ENCODE measurements at places on chromosomes 7 and 10.

DNA sequence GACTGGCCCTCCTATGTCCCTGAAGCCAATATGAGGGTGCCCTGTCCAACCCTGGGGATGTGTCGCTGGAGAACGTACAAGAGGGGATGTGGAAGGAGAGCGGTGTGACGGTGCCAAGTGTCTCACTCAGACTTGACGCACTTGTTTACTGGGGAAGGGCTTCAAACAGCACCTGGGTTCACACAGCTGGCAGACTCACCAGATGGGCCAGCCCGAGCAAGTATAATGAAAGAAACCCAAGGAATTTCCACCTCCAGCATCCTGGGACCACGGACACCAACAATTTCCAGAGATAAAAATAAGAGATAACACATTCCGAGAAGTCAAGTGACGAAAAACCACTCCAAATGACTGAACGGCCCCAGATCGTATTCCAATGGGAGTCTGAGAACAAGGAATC is 5.3 kb downstream of the ATP5MF start:
- DNase-seq: no peak

GRCh38 chr10:71603150-71603549 is 116.4 kb downstream of the C10orf105 start:
- no peak for DNase-seq

DNA sequence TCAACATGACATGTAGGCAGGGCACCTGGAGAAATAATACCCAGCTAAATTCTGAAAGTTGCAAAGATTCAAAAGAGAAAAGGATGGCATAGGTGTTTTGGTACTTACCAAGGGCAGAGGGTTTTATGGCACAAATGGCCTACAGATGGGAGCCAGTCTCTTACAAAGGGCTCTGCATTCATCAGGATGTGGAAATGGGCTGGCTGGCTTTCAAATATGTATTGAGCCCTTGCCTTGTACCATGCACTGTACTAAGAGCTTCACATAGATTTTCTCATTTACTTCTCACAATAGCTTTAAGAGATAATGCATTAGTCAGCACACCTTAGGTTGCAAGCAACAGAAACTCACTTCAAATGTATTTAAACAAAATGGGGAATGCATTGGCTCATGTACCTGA is 327.1 kb downstream of the BICC1 start:
- DNase-seq: no peak

DNA sequence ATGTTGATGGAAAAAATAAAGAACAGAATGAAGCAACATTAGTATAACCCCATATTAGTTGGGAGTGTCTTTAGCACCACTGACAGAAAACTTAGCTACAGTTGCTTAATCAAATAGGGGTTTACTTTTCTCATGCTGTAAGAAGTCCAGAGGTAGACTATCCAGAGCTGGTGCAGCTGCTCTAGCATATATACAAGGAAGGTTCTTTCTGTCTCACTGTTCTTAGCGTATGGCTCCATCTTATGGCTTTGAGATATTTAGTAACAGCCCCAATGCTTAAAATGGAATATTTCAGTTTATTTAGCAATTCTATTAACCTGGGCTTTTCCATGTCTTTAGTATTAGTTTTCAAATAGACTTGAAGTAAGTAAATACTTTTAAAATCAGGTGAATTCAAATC is 15.2 kb upstream of the WNT2 start:
- no peak for DNase-seq

- DNase-seq: no peak
Observed at GRCh38 chr7:69659983-69660382, 61.7 kb downstream of the AUTS2 start.

GRCh38 chr10:72265508-72265907 is 8.2 kb upstream of the DDIT4 start:
- DNase-seq: no peak

DNA sequence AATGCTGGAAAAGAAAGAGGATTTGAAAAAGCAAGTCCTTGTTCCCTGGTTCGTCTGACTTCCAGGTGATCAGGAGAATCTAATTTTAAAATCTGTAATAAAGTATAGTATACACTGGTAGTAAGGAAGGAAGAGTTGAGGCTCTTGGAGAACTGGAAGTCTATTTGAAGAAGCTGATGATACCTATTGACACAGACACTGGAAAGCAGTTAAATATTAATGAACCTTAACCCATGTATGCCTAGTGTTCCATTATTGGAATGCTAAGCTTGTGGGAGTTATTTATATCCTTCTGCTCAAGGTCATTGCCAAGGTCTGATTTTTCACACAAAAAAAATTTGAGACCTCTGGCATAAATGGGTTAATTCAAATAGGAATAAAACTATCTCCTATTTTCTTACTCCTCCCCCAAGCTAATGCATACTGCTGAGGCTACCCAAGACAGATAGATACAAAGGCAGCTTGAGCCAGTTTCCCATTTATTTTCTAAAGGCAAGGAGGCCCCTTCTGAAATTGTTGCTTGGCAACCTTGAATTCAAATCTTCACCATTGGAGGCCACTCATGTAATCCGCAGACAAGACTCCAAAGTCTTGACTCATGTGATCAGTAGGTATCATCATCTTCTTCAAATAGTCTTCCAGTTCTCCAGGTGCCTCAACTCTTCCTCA is 110.2 kb downstream of the FZD1 start:
- DNase-seq: no peak

DNA sequence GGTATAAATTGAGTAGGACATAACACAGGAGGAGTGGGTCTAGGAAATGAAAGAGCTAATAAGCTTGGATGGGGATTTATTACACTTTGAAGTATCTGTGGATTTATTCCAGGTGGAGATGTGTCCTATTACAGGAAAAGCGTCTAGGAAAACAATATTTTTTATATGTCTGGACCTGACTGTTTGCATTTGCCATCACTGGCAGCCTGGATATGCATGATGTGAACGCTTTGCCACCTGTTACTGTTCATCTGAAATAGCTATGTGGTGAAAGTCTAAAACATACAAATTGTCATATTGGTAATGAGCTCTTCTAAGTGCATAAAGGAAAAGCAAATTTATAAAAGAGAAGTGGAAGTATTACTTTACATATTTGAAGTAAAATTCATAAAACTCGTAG is 31.6 kb upstream of the AGMO start:
- DNase-seq: no peak

DNA sequence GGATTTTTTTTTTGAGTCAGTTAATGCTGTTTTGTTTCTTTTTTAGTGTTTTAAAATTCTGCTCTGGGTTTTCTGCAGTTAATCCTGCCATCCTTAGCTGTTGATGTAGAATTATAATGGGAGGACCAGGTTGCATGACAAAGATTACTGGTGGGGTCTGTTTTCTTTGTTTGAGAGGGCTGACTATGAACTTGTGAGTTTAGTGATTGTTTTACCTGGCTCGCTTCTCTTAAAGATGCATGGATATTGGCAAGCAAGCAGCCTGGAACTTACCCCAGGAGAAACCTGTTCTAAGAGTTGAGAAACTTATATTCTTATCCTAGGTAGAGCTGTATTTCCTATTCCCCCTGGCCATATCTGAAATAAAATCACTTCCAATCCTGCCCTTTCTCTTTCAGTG is 727.8 kb downstream of the GRM8 start:
- no peak for DNase-seq

- no peak for DNase-seq
Observed at GRCh38 chr7:145382762-145383161, 546.9 kb upstream of the TPK1 start.

DNA sequence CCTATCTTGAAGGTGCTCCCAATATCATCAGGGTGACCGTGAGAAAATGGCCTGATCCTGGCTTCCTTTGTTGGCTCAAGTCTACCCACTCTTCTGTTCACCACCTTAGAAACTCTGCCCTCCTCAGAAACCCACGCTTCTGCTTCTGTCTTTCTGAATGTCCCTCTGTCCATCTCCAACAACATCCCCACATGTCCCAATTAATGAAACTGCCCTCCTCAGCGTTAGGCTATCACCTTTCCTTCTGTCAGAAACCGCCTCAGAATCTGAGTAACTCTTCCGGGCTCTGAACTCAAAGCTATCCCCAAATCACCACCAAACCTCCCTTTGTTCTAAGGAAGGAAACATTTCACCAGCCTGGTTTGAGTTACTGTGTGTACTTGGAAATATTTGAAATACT is 315.8 kb upstream of the ZNF32 start:
- no peak for DNase-seq

DNA sequence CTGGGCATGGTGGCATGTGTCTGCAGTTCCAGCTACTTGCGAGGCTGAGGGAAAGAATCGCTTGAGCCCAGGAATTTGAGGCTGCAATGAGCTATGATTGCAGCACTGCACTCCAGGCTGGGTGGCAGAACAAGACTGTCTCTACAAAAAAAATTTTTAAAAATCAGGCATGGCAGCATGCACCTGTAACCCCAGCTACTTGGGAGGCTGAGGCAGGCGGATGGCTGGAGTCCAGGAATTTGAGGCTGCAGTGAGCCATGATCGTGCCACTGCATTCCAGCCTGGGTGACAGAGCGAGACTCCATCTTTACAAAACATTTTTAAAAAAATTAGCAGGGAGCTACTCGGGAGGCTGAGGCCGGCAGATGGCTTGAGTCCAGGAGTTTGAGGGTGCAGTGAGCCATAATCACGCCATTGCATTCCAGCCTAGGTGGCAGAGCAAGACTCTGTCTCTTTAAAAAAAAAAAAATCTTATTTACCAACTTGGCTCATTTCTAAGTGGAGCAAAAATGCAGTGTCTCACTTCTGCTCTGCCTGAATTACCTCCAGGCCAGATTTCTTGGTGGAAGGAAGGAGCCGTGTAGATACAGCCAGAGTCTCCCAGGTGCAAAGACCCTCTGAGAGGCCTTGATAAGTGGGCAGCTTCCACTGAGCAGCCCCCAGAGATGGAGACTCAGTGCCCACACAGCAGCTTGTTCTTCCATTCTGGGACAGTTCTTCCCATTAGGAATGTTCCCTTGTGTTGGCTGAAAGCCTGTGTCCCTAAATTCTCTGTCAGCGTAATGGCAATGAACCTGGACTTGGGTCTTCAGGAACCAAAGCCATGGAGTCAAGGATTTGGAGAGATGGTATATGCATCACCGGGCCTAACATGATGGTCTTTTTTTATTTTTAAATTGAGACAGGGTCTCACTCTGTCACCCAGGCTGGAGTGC is 30.0 kb downstream of the GTF2IRD1 start:
- no peak for DNase-seq
